ENCODE measurements at places on chromosomes 2 and 18. TPM values are rescaled to one million over a fixed set of nuclear protein-coding genes. Genes with fewer than 3 reads are reported as not detected.

GRCh38 chr2:105804266-105804665 is 59.6 kb downstream of the NCK2 start:
- H3K36me3 ChIP-seq = peaks cover 53% of the 10 kb centered on the region
- no peak for DNase-seq
- H3K4me1 ChIP-seq = peaks cover 73% of the 10 kb centered on the region
- H3K27me3 ChIP-seq = no peaks in the 10 kb centered on the region

SIX3 gene
- not detected for total RNA-seq

GRCh38 chr2:236940916-236941520 is 144.7 kb upstream of the COPS8 start:
- H3K27ac ChIP-seq = no peak overlapping the region
- no peaks in the 10 kb centered on the region for H3K4me1 ChIP-seq
- no peak overlapping the region for H3K4me3 ChIP-seq
- H3K27me3 ChIP-seq = no peaks in the 10 kb centered on the region
- no peak for DNase-seq

- H3K4me1 ChIP-seq = peaks cover 2% of the 10 kb centered on the region
- H3K4me3 ChIP-seq = no peak overlapping the region
- H3K36me3 ChIP-seq = no peaks in the 10 kb centered on the region
- no peaks in the 10 kb centered on the region for H3K27me3 ChIP-seq
- DNase-seq = no peak
Observed at GRCh38 chr2:30216157-30216556, 15.2 kb upstream of the LBH start.

NOL4 gene
- total RNA-seq = not detected

- H3K27me3 ChIP-seq = peaks cover 7% of the 10 kb centered on the region
- H3K27ac ChIP-seq = no peak overlapping the region
- no peak for DNase-seq
- no peaks in the 10 kb centered on the region for H3K4me1 ChIP-seq
- no peaks in the 10 kb centered on the region for H3K36me3 ChIP-seq
Observed at GRCh38 chr18:36623091-36623490, 205.7 kb downstream of the TPGS2 start.

SPDYA gene
- 1.4 TPM for total RNA-seq

OTOS gene
- total RNA-seq = not detected

DNA sequence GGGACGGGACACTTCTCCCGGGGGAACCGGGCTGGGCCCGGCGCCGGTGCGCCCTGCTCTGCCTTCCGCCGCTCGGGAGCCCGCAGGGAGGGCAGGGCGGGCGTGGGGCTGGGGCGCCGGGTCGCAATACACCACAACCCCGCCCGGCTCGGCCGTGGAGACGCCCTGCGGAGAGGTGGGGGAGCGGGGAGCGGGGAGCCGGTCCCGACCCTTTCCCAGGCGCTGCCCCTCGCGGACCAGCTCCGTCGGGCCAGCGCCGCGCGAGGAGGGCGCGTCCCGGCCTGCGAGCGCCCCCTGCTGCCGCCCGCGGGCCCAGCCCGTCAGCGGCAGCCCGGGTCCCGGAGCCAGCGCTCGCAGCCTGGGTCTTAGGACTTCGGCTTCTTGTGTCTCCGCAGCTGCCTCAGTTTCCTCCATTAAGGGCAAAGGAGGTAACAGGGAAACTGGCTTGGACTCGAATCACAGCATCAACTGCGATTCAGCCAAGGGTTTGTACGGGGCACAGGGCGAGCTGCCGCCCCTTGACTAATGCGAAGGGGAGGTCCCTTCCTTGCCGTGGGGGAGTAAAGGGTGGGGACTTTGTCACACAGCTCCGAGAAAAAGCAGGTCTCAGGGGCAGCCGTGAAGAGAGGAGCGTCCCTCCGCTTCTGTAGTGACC is 635 bp upstream of the ADRA2B start:
- peaks cover 17% of the 10 kb centered on the region for H3K4me1 ChIP-seq
- H3K27ac ChIP-seq = no peak overlapping the region
- peak; percentile 91 for DNase-seq
- H3K27me3 ChIP-seq = peaks cover 33% of the 10 kb centered on the region
- H3K36me3 ChIP-seq = no peaks in the 10 kb centered on the region

ARHGEF4 gene
- total RNA-seq = 3.7 TPM

GRCh38 chr2:220076734-220077133 is 449.3 kb downstream of the SLC4A3 start:
- no peak overlapping the region for H3K4me3 ChIP-seq
- H3K27me3 ChIP-seq = no peaks in the 10 kb centered on the region
- H3K27ac ChIP-seq = no peak overlapping the region
- H3K36me3 ChIP-seq = no peaks in the 10 kb centered on the region

- no peak for DNase-seq
- no peaks in the 10 kb centered on the region for H3K36me3 ChIP-seq
- H3K4me3 ChIP-seq = no peak overlapping the region
- H3K4me1 ChIP-seq = no peaks in the 10 kb centered on the region
Observed at GRCh38 chr2:66198873-66199272, 236.1 kb upstream of the MEIS1 start.

- no peak for DNase-seq
- no peak overlapping the region for H3K4me3 ChIP-seq
- H3K36me3 ChIP-seq = peaks cover 33% of the 10 kb centered on the region
- peaks cover 23% of the 10 kb centered on the region for H3K4me1 ChIP-seq
- H3K27me3 ChIP-seq = no peaks in the 10 kb centered on the region
- H3K27ac ChIP-seq = no peak overlapping the region
Observed at GRCh38 chr2:134301928-134302260, 48.0 kb downstream of the MGAT5 start.

GRCh38 chr2:174605687-174606086 is 8.1 kb upstream of the WIPF1 start:
- H3K27me3 ChIP-seq = no peaks in the 10 kb centered on the region
- H3K27ac ChIP-seq = peak overlapping the region; percentile 78
- DNase-seq = no peak
- peaks cover 20% of the 10 kb centered on the region for H3K36me3 ChIP-seq
- H3K4me3 ChIP-seq = peak overlapping the region; percentile 36

GPR39 gene
- not detected for total RNA-seq

TTC31 gene
- 44.1 TPM for total RNA-seq

DNA sequence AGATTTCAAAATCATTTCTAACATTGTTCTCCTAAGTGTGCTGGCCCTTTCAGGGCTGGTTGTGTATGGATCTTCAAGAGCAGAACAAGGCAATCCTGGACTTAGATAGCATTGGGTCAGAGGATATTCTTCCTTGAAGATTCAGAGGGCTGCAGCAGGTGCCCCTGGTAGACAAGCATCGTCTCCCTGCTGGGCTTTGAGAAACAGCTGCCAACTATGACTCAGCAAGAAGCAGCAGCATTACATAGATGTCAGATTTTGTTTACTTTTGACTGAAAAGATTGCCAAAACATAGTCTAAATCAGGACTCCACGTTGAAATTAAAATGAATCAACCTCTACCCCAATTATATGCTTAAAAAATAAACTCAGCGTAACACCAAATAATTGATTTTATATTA is 618.8 kb downstream of the SOCS6 start:
- no peaks in the 10 kb centered on the region for H3K36me3 ChIP-seq
- DNase-seq = no peak
- no peak overlapping the region for H3K4me3 ChIP-seq
- H3K27me3 ChIP-seq = no peaks in the 10 kb centered on the region

DNA sequence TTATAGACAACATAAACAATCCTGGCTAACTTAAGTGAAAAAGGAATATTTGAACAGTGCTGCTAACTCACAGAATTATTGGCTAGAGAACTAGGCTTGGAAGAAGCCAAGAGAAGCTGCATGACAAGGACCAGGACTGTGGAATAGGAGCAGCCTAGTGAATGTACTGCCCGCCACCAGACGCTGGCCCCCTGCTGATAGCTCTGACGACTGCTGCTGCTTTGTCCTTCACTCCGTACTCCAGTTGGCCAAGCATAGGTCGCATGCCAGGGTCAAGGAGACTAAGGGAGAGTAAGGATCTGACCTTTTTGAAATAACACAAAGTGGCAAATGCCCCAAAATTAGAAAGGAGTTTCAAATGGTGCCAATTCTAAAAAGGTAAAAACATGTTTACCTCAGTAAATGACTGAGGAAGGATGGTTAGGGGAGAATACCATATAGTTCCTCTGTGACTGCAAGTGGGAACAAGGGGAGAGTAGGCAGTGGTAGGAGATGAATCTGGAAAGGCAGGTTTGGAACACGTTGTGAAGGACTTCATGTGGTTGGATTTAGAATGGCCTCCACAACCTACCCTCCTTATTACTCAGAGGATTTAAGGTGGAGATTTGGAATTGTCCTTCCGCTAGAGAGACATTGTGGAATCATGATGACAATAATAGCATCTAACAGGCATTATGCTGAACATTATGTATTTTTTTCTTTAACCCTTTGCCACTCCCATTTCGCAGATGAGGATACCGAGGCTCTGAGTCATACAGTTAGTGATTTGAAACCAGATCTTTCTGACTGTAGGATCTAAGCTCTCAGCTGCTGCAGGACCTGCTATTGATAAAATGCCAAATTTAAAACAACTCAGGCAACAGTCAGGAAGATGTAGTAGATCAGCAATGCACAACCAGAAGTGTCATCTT is 19.5 kb downstream of the STRADB start:
- H3K4me1 ChIP-seq = peaks cover 2% of the 10 kb centered on the region
- no peak overlapping the region for H3K4me3 ChIP-seq
- DNase-seq = no peak
- no peak overlapping the region for H3K27ac ChIP-seq
- H3K36me3 ChIP-seq = peaks cover 39% of the 10 kb centered on the region

MCEE gene
- total RNA-seq = 16.6 TPM

GRCh38 chr2:48767330-48767729 is 11.8 kb upstream of the LHCGR start:
- no peaks in the 10 kb centered on the region for H3K27me3 ChIP-seq
- DNase-seq = no peak
- H3K4me3 ChIP-seq = no peak overlapping the region
- no peak overlapping the region for H3K27ac ChIP-seq
- H3K4me1 ChIP-seq = no peaks in the 10 kb centered on the region
- H3K36me3 ChIP-seq = no peaks in the 10 kb centered on the region

RNF152 gene
- 0.17 TPM for total RNA-seq

- no peak overlapping the region for H3K4me3 ChIP-seq
- no peaks in the 10 kb centered on the region for H3K36me3 ChIP-seq
- H3K4me1 ChIP-seq = no peaks in the 10 kb centered on the region
- DNase-seq = no peak
- H3K27me3 ChIP-seq = peaks cover 10% of the 10 kb centered on the region
- no peak overlapping the region for H3K27ac ChIP-seq
Observed at GRCh38 chr2:175432793-175433192, 251.3 kb upstream of the ATP5MC3 start.

GRCh38 chr2:58006952-58007284 is 39.7 kb upstream of the VRK2 start:
- no peak overlapping the region for H3K4me3 ChIP-seq
- no peak for DNase-seq
- H3K27me3 ChIP-seq = no peaks in the 10 kb centered on the region

DNA sequence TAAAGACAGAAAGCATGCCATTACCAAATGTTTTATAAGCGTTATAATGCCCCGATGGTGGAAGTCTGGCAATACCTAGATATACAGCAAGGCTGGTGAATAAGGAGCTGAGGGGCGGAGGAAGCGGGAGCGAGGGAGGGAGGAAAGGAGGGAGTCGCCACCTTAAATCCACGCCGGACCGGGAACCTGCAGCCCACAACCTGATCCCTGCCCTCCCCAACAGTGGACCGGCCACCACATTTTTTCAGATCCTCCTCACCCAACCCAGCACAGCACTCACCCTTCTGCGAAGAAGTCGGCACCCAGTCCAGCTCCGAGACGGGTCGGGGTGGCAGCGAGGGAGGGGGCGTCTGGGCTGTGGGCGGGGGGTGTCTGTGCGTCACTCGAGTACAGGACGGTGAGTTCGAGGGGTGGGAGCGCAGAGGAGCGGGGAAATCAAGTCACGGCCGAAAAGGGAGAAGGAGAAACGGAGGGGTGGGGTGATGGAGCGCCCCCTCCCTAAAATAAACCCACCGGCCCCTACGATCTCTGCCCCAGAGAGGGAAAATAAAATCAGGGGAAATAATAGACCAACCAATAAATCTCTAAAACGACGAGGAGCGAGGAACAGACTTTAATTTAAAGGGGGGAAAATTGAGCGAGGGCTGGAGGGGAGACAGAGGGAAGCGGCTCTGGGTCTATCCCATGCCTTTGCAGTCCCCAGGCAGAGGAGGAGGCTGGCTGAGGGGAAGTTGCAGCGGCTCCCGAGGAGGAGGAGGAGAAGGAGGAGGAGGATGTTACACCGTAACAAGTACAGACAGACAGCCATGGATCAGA is 96.5 kb upstream of the SERTAD2 start:
- H3K4me1 ChIP-seq = peaks cover 18% of the 10 kb centered on the region
- peak; percentile 56 for DNase-seq
- H3K27ac ChIP-seq = peak overlapping the region; percentile 95
- no peaks in the 10 kb centered on the region for H3K27me3 ChIP-seq
- H3K4me3 ChIP-seq = peak overlapping the region; percentile 92
- no peaks in the 10 kb centered on the region for H3K36me3 ChIP-seq

DNA sequence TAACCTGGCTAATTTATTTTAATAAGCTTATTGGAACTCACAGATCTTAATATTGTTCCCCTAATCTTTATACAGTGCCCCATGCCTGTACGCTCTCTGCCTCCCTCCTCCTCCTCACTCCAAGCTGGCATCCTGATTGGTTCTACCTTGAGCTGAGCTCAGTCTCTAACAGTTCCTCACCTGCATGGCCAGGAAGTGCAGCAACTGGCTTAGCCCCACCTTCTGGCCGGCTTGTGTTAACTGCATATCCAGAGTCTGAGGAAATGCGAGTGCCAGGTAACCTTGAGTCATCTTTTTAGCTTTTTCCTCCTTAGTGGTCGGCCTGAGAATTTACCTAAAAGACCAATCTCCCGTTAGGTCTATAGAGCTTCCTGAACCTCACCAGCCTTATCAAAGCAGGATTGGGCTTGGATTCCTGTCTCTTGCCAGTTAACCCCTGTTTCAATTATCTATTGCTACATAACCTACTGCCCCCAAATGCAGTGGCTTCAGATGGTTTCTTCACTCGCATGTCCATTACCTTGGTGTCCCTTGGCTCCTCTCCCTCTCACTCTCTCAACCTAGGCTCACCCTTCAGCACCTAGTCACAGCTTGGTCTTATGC is 89.5 kb upstream of the STK39 start:
- no peak overlapping the region for H3K27ac ChIP-seq
- no peak overlapping the region for H3K4me3 ChIP-seq
- H3K27me3 ChIP-seq = peaks cover 2% of the 10 kb centered on the region
- no peak for DNase-seq
- no peaks in the 10 kb centered on the region for H3K36me3 ChIP-seq
- H3K4me1 ChIP-seq = peaks cover 5% of the 10 kb centered on the region

GRCh38 chr2:9552219-9553178 is 3.1 kb downstream of the ADAM17 start:
- H3K27ac ChIP-seq = peak overlapping the region; percentile 54
- H3K4me1 ChIP-seq = peaks cover 48% of the 10 kb centered on the region
- DNase-seq = no peak

GRCh38 chr2:155310589-155310988 is 612.1 kb downstream of the KCNJ3 start:
- H3K27ac ChIP-seq = no peak overlapping the region
- H3K4me3 ChIP-seq = no peak overlapping the region
- H3K36me3 ChIP-seq = no peaks in the 10 kb centered on the region
- no peaks in the 10 kb centered on the region for H3K4me1 ChIP-seq

STPG4 gene
- total RNA-seq = 0.74 TPM
